Smooth muscle cell of the brain vasculature (primary cell): ENCODE measurements at places on chromosomes 6 and 20.

- no peak for DNase-seq
These were observed 152.1 kb upstream of the RIN2 start for GRCh38 chr20:19605786-19606485.

GRCh38 chr6:28634761-28635546 lies 109.3 kb downstream of the GPX5 start:
- no peak for DNase-seq

- DNase-seq, result no peak
These were observed 458.6 kb downstream of the TENT5A start for GRCh38 chr6:81293896-81294295.

GRCh38 chr6:39956936-39957335 lies 22.7 kb upstream of the MOCS1 start:
- no peak for DNase-seq

GRCh38 chr6:84671183-84671582 lies 93.2 kb downstream of the TBX18 start:
- DNase-seq, result no peak

DNA sequence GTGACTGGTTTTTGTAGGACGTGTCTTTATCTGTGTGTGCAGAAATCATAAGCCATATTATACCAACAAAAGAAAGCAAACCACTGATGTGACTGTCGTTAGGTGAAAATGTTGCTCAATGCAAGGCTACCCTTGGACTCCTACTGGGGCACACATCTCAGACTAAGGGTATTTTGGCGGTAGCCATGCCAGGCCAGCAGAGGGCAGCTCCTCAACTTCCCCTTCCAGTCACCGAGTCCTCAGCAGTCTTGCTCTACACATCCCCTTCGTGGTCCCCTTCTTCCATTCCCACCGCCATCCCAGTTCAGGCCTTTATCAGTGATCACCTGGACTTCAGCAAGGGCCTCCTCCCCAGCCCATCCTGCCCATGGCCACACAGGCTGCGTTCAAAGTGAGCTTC lies 113.7 kb upstream of the GGTLC1 start:
- DNase-seq, result no peak

- DNase-seq, result peak; percentile 85
These were observed 15.8 kb downstream of the TSPYL4 start for GRCh38 chr6:116238083-116238482.

DNA sequence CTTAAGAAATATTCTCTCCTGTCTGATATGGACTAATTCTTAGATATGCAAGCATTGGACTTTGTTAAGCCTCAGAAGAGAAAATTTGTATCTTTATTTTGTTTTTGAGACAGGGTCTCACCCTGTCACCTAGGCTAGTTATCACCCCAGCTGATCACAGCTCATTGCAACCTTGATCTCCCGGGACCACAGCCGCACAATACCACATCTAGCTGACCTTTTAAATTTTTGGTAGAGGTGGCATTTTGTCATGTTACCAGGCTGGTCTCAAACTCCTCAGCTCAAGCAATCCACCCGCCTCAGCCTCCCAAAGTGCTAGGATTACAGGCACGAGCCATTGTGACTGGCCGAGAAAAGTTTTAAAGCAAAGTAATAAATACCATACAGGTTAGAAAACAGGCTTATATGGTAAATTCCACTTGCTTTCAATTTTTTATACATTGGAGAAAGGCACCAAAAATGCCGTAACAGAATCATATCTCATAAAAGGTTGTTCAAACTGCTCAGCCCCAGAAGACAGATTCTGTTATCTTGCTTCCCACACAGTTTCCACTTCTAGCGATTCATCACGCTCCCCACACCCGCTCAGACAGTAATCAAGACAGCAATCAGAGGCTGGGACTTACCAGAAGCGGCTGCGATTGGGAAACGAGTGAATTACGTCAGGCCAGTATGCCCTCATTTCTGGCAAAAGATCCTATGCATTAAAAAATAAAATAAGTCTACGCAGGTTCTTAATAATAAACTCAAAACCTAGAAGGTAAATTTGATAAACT lies 13.8 kb downstream of the RNASET2 start:
- DNase-seq, result no peak

GRCh38 chr6:33248643-33248931 lies 23.1 kb downstream of the VPS52 start:
- no peak for DNase-seq

DNA sequence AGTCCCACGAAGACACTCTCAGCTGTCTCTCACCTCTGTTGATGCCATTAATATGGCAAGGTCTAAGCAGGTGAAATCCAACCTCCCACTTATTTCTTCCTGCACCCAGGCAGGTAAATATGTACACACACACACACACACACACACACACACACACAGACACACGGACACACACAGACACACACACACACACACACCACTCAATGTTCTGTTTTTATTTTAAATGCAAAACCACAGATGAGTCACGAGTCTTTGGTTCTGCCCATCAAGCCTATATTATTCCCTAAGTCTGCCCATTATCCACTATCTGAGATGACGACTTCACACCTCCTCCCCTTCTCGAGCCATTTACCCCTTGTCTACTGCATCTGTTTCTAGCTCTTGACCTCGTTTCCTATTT lies 344.7 kb downstream of the CDH26 start:
- DNase-seq, result no peak

GRCh38 chr20:13302647-13303450 lies 81.8 kb downstream of the ISM1 start:
- no peak for DNase-seq

DNA sequence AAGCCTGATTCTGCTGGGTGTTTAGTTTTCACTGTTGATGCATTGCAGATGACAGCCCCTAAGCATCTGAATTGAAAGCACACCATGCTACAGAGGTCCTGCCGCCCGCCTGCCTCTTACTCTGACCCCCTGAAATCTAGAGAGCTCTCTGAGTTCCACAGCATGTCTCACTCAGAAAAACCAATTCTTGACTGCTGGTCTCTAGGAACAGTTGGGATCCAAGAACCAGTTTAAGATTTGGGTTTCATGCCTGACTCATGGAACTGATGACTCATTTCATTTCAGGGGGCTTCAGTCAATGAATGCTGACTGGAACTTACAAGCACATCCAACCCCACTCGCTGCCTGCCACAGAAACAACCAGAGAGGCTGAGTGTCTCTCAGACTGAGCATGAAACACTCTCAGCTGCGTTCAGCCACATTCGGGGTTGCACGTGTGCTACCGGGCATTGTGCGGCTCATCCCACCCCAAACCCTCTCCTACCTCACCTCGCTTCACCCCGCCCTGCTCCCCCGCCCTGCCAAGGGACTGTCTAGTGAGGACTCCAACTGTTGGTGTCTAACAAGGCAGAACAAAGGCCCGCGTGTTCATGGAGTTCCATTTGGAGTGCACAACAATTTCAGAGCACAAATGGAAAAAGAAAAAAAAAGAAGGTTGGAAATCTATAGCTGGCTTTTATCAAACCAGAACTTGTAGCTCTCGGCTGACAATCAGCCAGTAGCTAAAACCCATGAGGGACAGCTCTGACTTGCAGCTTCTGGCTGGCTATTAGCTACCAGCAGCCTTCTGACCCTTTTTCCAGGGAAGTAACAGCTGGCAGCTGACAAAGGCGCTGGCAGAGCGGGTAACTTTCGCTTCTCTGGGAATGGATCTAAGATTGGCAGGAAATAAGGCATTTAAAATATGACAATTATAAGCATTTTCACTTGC lies 20.0 kb upstream of the TRAF3IP2 start:
- DNase-seq, result no peak

DNA sequence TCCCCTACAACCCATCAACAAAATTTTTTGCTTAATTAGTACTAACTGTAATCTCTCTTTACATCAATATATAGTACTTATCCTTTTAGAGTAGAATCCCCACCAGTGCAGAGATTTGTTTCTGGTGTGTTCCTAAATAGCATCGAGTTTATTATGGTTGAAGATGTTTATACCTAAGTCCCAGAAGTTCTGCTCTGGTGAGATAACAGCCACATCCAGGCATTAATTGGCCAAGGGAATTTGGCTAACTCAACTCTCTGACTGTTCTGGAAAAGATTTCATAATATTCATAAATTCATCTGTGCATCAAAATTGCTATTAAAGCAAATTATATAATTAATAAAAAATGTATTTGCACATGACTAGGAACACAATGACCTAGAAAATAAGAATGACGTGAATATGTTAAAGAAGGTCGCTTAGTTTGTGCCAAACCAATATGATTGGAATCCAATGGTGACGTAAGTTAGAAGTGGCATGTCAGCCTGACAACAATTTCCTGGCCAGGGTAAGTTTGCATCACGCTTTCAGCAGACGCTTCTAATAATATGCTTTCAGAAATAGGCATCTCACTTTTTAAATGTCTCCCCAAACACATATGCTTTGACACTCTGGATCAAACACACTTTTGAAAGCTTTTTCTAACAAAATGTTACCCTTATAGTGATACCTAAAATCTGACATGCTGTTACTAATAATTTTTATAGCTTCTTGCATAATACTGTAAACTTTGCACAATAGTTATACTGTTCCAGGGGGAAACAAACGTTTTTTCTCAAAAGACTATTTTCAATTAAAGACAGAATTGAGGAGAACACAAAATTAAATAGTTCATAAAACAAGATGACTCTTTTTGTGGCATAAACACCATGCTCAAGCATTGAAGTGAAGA lies 236.7 kb downstream of the TENT5A start:
- DNase-seq, result no peak

DNA sequence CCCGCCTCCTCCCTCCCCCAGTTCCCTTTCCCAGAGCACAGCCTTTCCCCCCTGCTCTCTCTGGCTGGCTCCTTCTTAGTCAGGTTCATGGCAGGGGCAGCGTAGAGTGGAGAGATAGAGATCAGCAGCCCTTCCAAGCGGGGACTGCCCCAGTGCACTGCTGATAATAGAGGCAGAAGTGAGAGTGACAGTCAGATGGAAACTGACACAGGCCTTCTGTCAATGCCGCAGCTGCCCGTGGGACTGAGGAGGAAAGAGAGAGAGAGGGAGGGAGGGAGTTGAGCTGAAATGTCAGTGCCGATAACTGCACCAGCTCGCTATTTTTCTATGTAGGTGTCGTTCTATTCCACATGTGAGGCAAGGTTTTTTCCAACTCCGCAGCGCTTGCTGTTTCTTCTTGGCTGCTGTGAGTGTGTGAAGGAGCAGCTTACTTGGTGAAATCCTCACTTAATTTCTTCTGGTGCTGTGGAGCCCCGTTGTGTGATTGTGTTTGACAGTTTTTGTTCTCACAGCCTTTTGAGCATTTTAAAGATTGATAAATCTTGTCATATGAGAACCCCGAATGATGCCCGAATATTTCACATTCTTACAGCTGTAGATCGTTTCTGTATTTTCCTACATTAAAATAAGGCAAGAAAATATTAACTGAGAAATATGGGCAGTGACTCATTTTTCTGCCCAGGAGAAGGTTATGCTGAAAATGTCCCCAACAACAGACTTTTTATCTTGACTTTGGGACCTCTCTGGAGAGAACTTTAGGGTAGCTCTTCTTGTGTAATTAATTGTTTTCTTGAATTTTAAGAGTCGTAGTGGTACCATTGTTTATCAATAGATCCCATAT lies 386.4 kb upstream of the MMS22L start:
- DNase-seq, result no peak

DNA sequence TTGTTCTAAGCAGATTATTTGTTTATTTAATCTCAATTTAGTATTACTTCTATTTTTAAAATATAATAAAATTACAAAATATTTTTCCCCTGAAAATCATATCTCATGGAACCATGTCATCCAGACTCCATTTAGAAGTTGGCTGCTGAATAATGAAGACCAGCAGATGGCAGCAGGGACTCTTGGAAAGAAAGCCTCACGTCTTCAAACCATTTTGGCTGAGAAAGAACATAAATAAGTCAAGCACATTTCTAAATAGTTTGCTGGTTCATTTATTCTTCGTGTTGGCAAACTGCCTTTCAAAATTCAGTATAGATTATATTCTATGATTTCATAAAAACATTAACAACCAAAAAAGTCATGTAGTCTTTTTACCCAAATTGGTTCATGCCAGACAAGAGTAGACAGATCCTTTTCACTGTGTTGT lies 71.7 kb downstream of the RCAN2 start:
- peak; percentile 60 for DNase-seq

- no peak for DNase-seq
These were observed 81.3 kb upstream of the BHLHE23 start for GRCh38 chr20:63087872-63088680.

DNA sequence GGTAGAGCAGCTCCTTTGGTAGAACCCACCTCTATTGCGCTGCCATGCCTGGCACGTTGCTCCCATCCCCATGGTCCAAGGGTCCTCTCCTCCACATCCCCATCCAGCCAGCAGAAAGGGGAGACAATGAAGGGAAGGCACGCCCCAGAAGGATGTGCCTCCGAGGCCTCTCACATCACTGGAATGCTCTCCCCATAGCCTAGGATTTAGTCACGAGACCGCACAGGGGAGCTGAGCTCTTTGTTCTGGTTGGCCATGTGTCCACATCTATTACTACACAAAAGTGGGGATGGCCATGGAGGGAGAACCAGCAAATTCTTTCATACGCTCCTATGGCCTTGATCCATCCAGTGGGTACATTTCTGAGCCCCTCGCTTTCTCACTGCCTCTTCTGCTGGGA lies 60.5 kb upstream of the SALL4 start:
- DNase-seq, result peak; percentile 6

- no peak for DNase-seq
These were observed 56.5 kb downstream of the SCML4 start for GRCh38 chr6:107767637-107768036.

GRCh38 chr20:8431538-8432434 lies 299.7 kb downstream of the PLCB1 start:
- no peak for DNase-seq

- no peak for DNase-seq
These were observed 73.2 kb downstream of the SMOC2 start for GRCh38 chr6:168514216-168514615.

DNA sequence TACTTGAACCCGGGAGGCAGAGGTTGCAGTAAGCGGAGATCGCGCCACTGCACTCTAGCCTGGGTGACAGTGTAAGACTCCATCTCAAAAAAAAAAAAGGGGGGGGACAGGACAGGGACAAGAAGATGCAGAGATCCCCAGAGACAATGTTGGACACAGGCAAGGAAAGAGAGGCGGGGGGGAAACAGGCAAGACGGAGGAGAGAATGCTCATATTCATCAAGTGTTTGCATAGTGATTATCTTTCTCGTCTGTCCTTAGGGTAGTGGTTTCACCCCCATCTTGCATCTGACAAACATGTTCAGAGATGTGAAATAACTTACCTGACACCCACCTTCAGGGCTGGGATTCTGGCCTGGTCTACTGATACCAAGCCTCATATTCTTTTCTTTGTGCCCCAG lies 29.0 kb downstream of the CHMP4B start:
- no peak for DNase-seq

GRCh38 chr6:90383196-90383822 lies 86.7 kb upstream of the BACH2 start:
- DNase-seq, result no peak

DNA sequence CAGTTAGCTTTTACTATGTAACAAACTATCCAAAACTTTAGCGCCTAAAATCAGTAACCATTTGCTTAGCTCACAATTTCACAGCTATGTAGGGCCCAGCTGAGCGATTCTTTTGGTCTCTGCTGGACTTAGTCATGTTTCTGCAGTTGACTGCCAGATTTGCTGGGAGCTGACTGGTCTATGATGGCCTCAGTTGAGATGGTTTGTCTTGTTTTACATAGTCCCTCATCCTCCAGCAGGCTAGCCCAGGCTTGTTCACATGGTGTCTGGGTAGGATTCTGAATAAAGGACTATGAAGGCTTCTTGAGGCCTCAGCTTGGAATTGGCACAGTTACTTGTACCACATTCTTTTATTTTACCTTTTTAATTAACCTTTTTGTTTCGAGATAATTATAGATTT lies 247.8 kb upstream of the CHD6 start:
- DNase-seq, result no peak

- no peak for DNase-seq
These were observed 102.8 kb downstream of the FYN start for GRCh38 chr6:111770263-111771093.
